Daoy (cell line): ENCODE measurements at places on chromosomes 7 and 10. TPM values are rescaled to one million over a fixed set of nuclear protein-coding genes. Genes with fewer than 3 reads are reported as not detected.

DNA sequence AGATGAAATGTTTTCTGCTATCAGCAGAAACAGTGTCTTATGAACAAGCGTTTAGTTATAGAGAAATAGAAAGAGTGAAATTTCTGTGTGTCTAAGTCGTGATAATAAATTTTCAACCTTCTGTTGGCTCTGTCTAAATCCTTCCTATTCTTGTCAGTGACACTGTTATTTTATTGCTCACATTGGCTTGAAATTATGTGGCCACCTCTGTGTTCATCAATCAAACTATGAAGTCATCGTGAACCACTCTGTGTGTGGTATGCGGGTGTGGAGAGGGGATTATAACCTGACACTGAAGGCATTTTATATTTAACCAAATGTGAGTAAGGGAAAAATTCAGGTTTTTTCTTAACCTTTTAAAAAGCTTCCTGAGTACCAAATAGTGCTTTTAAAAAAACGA, 12.3 kb downstream of the AOAH start:
- peak; percentile 57 for DNase-seq

DNA sequence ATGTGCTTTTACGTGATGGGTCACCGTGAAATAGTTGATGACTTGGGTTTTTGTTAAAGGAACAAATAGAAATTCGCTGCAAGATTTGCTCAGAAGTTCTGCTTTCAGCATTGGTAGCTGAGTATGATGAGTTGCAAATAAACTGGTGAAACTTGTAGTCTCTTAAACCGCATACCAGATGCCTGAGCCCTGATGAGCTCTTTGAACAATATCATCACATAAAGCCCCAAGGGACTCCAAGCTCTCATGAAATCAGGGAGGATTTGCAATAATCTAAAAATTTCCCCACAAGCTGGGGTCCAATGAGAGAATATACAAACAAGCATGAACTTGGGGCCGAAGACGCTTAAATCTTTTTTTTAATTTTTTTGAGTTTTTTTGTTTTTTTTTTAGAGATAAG, 312.4 kb downstream of the CALN1 start:
- DNase-seq, result peak; percentile 33

DNA sequence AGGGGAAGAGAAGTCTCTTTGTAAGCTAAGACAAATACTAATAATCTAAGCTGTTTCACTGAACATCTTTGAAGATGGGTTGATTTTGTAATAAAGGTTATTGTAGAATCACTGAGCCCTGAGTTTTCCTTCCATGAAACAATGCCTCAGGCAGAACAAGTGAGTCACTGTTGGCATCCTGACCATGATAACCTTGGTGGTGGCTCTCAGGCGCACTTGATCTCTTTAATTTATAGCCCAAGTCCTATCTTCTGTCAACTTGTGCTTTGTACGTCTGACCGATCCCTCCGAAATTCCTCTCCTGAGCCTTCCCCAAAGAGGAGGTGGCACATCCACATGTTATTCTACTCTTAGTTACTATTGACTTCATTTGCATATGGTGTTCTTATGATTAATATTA, 812.9 kb downstream of the REEP3 start:
- DNase-seq, result no peak

GRCh38 chr10:94098896-94099295, 105.2 kb downstream of the PLCE1 start:
- no peak for DNase-seq

DNA sequence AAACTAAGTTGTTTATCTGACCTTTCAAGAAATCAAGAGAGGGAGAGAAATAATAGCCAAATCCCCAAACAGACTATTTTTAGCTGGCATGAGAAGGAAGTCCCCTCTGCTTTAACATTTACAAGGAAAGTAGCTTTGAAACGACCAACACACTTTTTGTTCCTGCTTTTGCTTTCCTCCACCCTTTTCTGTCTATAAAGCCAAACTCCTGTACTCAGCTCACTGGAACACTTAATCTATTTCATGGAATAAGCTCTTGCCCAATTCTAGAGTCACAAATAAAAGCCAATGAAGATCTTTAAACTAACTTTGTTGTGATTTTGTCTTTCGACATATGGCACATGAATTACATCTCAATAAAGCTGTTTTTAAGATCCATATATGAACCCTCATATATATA, 86.8 kb upstream of the CCDC71L start:
- no peak for DNase-seq

DNA sequence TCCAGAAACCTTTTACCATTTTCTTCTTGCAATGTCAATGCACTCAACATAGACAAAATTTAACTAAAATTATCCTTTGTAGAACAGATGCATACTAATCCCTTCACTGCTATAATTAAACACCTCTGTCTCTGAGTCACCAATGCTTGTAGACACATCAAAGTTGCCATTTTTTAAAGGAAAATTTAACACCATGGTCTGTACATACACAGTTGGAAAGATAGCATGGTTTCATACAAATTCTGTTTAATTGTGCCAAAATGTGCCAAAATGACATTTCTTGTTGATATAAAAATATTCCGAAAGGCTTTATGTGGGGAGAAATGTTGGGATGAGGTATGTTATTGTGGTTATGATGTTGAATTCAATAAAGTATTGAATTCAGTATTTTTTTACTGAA, 125.8 kb downstream of the NEUROD6 start:
- DNase-seq, result no peak

DNA sequence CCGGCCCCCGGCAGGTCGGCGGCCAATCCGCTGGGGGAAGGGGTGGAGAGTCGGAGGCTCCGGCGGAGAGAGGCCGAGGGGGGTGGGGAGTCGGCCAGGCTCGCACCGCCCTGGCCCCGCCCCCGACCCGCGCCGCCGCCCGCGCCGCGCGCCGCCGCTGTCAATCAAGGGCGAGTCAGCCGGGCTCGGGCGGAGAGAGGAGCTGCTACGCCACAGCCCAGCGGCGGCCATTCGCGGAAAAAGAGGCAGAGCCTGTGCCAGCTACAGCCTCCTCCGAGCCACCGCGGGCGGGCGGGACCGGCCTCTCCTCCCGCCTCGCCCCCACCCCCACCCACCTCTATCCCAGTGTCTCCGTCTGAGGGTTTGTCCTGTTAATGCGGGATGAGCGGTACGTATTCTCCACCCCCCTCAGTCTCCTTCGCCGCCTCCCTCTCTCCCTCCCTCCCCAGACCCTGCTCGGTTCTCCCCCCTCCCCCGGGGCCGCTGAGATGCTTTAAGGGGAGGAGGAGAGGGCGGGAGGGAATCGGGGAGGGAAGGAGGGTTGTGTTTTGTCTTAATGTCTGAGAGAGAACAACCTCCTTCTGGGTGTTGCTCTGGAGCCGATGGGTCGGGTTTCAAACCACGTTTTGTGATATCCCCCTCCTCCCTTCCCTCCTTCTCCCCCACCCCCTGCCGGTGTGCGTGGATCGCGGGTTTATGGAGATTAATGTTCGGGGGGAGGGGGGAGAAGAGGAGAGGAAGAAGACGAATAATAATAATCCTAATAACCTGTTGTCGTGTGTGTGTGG, at the start of gene SP4:
TSS of gene SP4 (plus strand) at position 213 of the 788 bp plus-strand sequence. CDS start at position 382, 169 bp downstream.
- DNase-seq, result peak; percentile 100

GRCh38 chr10:129210876-129211275, 256.2 kb upstream of the MGMT start:
- DNase-seq, result no peak

- DNase-seq, result no peak
Observed at GRCh38 chr7:36633377-36633776, 90.9 kb downstream of the AOAH start.

GRCh38 chr10:114779803-114780576, 41.6 kb upstream of the FHIP2A start:
- peak; percentile 77 for DNase-seq

- DNase-seq, result no peak
Observed at GRCh38 chr7:141431140-141431479, 120.1 kb upstream of the AGK start.

GRCh38 chr7:1934756-1935155, 264.7 kb downstream of the ELFN1 start:
- DNase-seq, result no peak

DNA sequence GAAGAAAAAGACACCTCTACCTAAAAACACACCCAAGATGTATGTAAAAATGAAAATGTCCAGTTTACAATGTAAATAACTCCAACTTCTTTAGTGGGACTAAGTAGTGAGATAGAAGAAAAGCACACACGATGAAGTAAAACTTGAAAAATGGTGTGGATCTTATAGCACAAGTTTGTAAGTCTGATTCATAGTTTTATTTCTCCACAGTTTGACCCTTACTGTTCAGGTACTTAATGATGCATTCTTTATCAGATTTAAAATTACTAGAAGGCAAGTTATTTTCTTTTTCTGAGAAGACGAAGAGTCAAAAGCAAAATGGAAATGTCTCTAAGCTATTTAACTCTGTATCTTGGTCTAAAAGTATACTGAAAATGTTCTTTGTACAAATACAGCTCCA, 6.1 kb downstream of the NAMPT start:
- no peak for DNase-seq

GRCh38 chr7:45574669-45575500, 717 bp downstream of the ADCY1 start:
- DNase-seq, result peak; percentile 51

GRCh38 chr10:89147256-89147655, 59.9 kb downstream of the CH25H start:
- peak; percentile 17 for DNase-seq

PDZD7 gene
- total RNA-seq, result 0.42 and 0.51 TPM in 2 replicates

ICA1 gene
- 15.1 and 18.1 TPM in 2 replicates for total RNA-seq

MSMB gene
- total RNA-seq, result not detected in 2 replicates

MYPN gene
- total RNA-seq, result 1.8 and 2.9 TPM in 2 replicates

TUBB8 gene
- total RNA-seq, result 0.60 TPM in 1 of 2 replicates, not detected in the other

SHOC2 gene
- 11.7 and 15.3 TPM in 2 replicates for total RNA-seq

NEUROD6 gene
- total RNA-seq, result not detected in 2 replicates
